ENCODE measurements at places on chromosomes 3 and 15.
A peak's percentile ranks its signal among the peaks of the same experiment; 100 is the strongest.

GRCh38 chr15:96385195-96385594 lies 54.7 kb downstream of the NR2F2 start:
- no peak for DNase-seq

DNA sequence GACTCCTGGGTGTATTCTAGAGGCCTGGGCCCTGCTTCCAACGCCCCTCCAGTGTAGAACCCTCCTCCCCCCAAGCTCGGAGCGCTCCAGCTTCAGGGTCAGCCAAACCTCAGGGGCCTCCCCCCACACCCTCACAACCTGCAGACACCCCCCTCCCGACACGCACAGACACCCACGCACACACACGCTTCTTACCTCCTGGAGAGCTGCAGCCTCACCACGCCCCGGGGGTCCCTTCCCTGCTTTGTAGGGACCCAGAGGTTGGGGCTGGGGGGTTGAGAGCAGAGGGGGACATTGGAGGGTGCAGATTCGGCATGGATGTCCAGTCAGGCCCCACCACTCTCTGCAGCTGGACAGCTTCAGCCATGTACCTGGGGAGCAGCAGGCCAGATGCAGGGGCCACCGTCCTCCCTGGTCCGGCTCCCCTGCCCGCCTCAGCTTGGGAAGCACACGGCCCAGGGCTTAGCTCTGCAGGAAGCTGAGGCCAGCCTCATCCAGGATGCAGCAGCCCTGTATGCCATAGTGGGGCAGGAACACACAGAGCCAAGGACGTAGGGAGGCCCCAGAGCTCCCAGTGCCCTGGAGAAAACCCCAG lies 13.0 kb downstream of the ZDHHC19 start:
- DNase-seq = no peak

DNA sequence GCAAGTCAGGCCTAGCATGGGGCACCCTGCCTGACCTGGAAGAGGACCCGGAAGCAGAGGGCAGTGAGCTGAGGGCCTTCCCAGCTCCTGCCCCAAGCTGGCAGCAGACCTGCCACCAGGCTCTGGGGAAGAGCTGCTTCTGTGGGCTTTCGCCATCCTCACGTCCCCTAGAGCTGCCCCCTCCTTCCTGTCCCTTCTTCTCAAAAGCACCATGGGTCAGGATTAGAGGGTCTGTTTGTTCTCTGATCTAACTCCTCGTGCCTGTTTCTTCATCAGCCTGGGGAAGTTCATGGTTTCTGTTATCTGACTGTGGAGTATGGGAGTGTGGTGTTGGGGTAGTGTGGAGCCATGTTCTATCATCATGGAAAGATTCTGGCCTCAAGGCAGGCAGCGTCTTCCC lies 58.4 kb upstream of the POLG start:
- DNase-seq = no peak

- no peak for DNase-seq
Measured at GRCh38 chr15:45611305-45611704, 23.5 kb upstream of the SQOR start.

DNA sequence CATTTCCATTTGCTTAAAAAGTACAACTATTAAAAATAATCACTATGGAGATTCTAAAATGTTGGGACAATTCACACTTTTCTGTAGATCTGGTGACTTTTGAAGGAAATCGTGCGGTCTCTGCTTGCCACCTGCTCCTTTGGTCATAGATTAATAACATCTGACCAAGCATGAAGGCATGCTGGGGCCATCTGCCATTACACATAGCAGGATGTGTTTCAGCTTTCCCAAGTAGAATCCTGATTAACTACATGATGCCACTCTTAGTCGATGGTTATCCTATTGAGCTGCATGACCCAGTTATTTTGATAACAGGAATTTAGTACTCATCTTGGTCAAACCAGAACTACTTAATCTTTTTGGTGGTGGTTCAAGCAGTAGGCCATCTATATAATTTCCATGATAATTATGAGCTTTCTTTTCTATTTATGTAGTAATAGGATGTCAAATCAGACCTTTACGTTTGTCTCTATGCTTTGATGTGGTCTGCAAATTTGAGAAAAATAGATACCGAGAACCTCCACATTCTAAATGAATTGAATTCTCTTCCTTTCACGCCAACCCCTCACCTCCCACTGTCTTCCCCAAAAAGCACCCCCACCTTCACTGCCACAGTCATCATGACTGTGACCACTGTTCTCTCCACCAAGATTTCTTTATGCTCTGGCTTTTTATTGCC lies 158.1 kb downstream of the DIPK2A start:
- DNase-seq = no peak

DNA sequence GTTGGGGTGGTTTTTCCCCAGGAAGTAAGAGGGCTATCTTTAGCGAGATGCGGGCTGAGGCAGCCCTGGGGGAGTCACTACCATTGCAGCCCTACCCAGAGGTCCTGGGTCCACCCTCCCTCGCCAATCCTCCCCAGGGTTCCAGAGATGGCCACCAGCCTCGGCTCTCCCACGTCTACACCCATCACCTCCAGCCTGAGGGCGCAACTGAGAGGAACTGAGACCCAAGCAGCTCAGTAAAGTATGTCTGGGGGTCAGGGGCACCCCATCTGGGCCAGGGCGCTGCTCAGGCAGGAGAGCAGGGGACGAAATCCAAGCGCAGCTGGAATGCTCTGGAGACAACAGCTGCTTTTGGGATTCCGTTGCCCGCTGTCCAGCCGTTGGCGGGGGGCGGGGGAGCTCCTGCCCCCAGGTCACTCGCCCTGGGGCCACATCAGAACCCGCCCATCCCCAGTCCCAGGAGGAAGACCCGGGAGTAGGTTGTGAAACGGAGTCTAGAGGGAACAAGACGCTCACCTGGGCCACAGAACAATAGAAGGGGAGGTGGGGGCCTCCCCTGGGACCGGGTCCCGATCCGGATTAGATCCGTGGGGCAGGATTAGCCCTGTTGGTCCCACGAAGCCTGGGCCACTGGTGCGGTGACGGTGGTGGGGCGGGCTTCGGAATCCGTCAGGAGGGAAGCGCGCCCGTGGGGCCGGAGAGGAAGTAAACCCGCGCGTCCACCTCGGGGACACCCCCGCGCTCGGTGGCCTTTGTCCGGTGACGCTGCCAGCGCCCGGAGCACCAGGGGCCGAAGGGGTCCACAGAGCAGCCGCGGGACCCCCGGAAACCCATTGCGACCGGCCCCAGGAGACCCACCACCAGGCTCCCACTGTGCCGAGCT lies 1.4 kb upstream of the NDUFAF3 start:
- peak; percentile 36 for DNase-seq

DNA sequence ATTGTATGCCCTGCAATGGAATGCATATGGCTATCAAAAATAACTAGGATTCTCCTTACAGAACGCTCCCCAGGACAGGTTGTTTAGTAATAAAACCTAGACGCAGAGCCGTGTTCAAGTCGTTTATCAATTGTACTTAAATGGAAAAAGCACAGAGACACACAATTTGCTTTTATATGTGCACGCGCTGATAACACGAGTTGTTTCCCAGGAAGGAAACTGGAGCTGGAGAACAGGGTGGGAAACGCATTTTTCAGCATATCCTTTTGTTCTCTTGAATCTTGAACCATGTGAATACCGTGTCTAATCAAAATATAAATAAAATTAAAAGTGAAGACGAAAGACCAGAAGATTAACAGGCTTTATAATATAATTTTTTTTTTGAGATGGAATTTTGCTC lies 3.6 kb upstream of the ANPEP start:
- no peak for DNase-seq

GRCh38 chr3:52291508-52292181 lies 4.0 kb downstream of the GLYCTK start:
- DNase-seq = peak; percentile 75

- no peak for DNase-seq
Measured at GRCh38 chr15:97071668-97072067, 741.2 kb downstream of the NR2F2 start.

DNA sequence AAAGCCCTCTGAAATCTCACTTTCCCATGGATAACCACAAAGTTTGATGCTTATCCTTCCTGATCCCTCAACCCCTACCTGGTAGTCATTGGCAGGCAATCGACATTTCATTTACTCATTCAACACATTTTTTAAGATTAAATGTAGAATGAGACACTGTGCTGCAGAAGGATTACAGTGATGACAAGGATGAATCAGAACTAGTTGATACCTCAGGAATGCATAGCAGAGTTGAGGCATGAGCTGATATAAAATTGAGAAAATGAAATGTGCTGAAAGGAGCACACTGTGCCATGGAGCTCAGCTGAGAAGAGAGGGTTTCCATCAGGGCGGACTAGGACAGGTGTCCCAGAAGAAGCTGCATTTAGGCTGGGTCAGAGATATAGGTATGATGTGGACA lies 48.9 kb upstream of the ACTL6A start:
- no peak for DNase-seq

GRCh38 chr3:188559856-188560255 lies 405.9 kb downstream of the LPP start:
- DNase-seq = no peak

DNA sequence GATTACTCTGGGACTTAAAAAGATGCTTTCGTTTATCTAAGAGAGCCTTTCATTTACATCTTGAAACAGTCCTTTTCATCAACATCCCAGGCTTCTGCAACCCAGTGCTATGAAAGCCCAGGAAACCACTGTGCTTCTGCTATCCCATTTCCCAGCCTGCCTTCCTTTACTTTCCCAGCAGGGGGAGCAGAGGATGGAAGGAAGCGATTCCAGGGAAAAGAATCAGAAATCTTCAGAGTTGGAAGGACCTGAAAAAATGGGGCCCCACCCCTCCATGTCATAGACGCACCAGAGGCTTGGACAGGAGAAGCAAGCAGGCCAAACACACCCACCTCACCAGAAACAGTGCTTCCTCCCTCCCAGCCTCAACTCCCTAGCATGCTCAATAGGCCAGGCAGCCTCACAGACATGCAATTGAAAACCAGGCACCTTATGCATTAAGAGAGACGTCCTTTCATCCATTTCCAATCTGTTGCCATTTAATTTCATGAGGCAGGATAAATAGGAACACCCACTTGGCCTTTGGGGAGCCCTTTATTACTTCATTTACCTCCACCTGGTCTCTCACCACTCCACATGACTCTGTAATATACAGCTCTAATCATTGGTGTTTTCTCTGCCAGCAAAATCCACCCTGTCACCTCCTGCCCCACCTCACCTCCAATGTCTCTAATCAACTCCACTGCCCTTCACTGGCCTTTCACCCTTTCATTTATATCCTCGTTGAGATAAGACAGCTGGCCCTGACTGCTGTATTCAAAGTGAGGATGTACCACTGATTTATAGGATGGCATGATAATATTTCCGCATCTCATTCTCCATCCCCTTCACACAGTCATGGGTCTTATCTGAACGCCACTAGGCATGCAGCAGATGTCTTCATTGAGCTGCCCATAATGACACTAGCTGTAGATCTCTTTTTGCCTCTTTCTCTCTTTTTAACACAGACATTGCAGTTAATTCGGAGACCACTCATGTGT lies 583.9 kb downstream of the NTRK3 start:
- peak; percentile 53 for DNase-seq

DNA sequence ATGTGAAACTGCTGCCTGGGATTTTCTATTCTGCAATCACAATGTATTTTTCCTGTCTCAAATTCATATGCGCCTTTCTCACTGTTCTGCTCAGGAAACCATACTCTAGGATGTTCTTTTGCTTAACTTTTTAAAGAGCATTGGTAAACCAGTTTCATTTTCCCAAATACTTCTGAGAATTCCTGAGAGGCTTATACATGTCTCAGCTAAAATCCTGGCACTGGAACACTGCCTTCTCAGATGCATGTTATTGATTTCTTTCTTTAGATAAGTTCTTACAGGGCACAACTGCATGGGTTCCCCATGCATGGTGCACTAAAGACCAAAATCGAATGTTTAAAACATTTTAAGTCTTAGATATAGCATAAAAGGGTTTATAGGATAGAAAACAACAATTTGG lies 178.3 kb upstream of the PLSCR5 start:
- DNase-seq = no peak

- DNase-seq = peak; percentile 68
Measured at GRCh38 chr3:141940194-141940776, 63.8 kb downstream of the ATP1B3 start.

GRCh38 chr3:34363881-34364280 lies 565.5 kb downstream of the PDCD6IP start:
- DNase-seq = no peak

DNA sequence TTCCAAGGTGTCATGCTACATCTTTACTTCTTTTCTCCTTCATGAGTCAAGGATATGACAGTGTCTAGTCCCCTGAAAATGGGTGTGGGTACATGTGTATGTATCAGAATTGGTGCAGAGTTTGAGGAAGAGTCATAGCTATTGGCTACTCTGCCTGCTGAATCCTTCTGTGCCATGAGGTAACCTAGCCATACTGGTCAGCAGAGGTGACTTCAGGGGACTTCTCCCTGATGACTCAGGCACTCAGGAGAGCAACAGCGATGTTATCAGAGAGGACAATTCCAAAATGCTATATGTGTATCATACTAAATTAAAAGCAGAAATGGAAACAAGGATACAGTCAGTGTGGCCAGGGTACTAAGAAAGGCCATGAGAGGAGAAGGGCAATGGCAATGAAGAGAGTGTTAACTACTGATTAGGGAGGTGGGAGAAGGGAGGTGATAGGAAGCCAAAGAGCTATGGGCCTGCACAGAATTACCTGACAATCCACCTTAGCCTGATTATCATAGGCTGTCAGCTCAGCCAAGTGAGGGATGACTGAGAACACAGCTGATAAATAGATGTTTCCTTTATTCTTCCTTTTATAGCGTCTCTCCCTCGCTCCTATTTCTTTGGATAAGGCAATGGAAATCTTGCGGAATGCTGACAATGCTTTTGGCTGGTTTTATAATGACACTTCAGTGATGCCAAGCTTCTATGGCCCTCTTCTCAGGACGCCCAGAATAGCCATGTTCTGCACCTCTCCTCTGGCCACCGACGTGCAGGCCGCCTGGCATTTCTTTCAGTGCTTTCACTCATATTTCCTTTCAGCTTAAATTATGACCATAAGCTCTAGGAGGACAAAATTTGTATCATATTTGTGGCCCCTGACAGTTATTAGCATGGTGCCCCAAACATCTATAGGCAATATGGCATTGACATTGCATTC lies 90.6 kb downstream of the FGF12 start:
- DNase-seq = no peak

DNA sequence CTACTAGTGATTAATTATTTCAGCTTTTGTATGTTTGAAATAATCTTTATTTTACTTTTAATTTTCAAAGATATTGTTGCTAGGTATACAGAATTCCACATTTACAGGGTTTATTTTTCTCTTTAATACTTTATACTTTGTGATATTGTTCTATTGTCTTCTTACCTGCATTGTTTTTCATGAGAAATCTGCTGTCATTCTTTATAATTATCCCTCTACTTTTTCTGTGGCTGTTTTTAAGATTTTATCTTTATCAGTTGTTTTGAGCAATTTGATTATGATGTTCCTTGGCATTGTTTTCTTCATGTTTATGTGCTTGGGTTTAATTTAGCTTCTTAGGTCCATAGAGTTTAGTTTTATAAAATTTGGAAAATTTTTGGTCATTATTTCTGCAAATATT lies 168.6 kb downstream of the DTWD1 start:
- no peak for DNase-seq

GRCh38 chr15:66456211-66456610 lies 41.4 kb downstream of the SNAPC5 start:
- DNase-seq = no peak

GRCh38 chr15:83358972-83359564 lies 74.6 kb upstream of the BNC1 start:
- no peak for DNase-seq

- DNase-seq = no peak
Measured at GRCh38 chr3:59692117-59692516, 642.3 kb upstream of the CFAP20DC start.

- DNase-seq = no peak
Measured at GRCh38 chr3:89059211-89059925, 48.1 kb upstream of the EPHA3 start.

All from posterior cingulate gyrus (tissue), 11 donors.